ENCODE measurements at places on chromosomes 2 and 18. TPM values are rescaled to one million over a fixed set of nuclear protein-coding genes. Genes with fewer than 3 reads are reported as not detected.

ALPP gene
- total RNA-seq: 0.34 TPM

RNF144A gene
- total RNA-seq: 40.2 TPM

TOGARAM2 gene
- total RNA-seq: not detected

CPLX4 gene
- not detected for total RNA-seq

CXCR4 gene
- total RNA-seq: 215 TPM

ADRA2B gene
- 0.91 TPM for total RNA-seq

ARHGAP28 gene
- 36.8 TPM for total RNA-seq

CCT7 gene
- 269 TPM for total RNA-seq

GRCh38 chr18:37741032-37741623 is 175.5 kb upstream of the CELF4 start:
- DNase-seq: no peak

DNA sequence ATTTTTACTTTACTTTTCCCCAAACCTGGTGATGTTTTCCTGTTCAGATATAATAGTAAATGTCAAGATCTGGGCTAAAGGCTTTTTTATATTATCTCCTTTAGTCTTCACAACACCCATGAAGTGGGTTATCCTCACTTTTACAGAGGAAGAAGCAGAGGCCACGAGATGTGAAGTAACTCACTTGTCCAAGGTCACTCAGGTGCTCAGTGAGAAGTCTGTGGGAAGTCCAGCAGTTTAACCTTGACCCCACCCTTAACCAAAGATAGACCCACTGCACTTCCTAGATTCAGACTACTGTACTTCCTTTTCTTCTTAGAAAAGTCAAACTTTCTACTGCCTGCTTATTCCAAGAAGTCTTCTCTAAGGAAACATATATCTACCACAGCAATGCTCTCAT is 56.3 kb upstream of the STAT1 start:
- DNase-seq: no peak

GRCh38 chr2:205245652-205246051 is 436.6 kb upstream of the NRP2 start:
- no peak for DNase-seq

GRCh38 chr2:74003494-74004211 is 18.9 kb downstream of the TET3 start:
- no peak for DNase-seq

DNA sequence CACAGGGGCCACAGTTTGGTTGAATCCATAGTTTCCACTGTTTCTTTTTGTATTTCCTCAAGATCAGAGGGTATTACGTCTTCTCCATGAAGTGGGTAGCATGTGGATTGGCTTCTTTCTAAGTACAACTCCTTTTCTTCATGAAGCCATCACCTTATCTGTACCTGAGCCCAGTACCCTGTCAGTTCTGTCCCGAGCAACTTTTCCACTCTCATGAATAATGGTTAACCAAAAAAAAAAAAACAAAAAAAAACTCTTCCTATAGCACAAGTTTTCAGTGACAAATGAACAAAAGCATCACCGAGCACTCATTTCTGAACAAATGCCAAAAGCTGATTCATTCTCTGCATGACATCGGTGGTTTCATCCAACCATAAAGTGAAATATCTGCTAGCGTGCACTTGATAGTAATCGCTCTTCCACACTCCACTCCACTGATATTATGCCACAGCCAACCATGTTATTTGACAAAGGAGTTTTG is 53.0 kb upstream of the CCDC150 start:
- DNase-seq: no peak

GRCh38 chr2:8693157-8693821 is 11.4 kb downstream of the ID2 start:
- DNase-seq: peak; percentile 79

GRCh38 chr2:98769114-98769476 is 38.2 kb upstream of the MGAT4A start:
- DNase-seq: no peak

All from glutamatergic neuron (in vitro differentiated cells).